ENCODE measurements at places on chromosomes 7 and 10. TPM values are rescaled to one million over a fixed set of nuclear protein-coding genes. Genes with fewer than 3 reads are reported as not detected.
A peak's percentile ranks its signal among the peaks of the same experiment; 100 is the strongest.

The PLAU gene
- 9.8 TPM for total RNA-seq

The SPDYE1 gene
- not detected for total RNA-seq

The ZNF679 gene
- not detected for total RNA-seq

The SPDYE2 gene
- total RNA-seq: not detected

The ALOX5 gene
- total RNA-seq: 5.8 TPM

The C7orf57 gene
- not detected for total RNA-seq

DNA sequence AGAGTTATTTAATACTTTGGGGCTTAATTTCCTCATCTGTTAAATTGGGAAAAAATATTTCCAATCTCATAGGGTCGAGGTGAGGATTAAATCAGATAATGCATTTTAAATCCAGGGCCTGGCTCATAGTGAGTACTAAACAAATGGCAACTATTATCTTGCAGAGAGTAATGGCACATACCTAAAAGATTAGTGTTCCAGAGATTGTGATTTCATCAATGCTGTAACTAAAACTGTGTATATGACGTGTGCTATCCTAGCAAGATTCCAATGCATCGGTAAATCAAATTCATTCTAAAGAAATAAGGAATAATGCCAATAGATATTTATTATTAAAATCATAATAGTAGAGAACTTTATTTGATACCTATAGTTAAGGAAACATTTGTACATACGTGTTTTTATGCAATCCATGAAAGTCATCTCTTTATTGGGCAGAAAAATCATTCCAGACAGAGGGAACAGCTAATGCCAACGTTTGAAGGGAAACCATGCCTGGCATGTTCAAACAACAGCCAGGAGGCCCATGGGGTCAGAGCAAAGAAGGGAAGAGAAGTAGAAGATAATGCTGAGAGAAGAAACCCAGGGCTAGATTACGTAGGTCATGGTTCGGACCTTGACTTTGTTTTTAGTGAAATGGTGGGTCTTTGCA lies 174.8 kb upstream of the AGR3 start:
- no peaks in the 10 kb centered on the region for H3K36me3 ChIP-seq
- no peak overlapping the region for H3K4me3 ChIP-seq
- peaks cover 16% of the 10 kb centered on the region for H3K4me1 ChIP-seq

DNA sequence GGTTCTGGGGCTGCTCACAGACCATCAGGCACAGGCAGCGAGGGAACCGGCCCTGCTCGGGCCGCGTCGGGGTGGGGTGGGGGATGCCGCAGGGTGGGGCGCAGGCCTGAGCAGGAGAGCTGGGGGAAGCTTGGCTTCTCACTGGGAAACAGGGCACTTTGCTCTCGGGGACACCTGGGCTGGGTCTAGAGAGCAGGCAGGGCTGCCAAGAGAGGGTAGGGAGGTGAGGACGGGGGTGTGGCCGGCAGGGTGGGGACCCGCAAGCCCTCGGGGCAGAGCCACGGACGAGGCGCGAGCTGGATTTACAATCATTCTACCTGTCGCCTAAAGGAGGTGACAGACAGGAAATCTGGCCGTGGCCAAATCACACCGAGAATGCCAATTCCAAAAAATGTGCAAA lies 11.1 kb downstream of the INTS1 start:
- H3K4me3 ChIP-seq: no peak overlapping the region
- peaks cover 73% of the 10 kb centered on the region for H3K36me3 ChIP-seq
- H3K27me3 ChIP-seq: no peaks in the 10 kb centered on the region
- H3K4me1 ChIP-seq: no peaks in the 10 kb centered on the region
- H3K27ac ChIP-seq: no peak overlapping the region
- DNase-seq: no peak

DNA sequence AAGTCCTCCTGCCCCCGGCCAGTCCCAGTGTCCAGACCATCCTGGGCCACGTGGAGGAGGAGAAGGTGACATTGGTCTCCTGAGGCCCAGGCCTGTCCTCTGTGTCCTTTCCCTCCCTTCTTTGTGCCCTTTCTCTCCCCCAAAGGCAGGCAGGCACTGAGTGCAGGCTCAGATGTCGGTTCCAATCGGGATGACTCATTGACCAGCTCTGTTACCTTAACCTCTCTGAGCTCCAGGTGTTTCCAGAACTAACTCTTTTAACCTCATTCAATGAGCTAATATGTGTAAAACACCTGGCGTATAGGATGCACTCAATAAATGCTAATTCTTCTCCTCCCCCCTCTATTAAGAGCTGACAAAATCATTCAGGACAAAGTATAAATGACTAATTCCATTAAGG lies 25.7 kb downstream of the MACROH2A2 start:
- H3K27me3 ChIP-seq: no peaks in the 10 kb centered on the region
- no peaks in the 10 kb centered on the region for H3K4me1 ChIP-seq
- no peak for DNase-seq
- no peak overlapping the region for H3K27ac ChIP-seq
- no peak overlapping the region for H3K4me3 ChIP-seq

DNA sequence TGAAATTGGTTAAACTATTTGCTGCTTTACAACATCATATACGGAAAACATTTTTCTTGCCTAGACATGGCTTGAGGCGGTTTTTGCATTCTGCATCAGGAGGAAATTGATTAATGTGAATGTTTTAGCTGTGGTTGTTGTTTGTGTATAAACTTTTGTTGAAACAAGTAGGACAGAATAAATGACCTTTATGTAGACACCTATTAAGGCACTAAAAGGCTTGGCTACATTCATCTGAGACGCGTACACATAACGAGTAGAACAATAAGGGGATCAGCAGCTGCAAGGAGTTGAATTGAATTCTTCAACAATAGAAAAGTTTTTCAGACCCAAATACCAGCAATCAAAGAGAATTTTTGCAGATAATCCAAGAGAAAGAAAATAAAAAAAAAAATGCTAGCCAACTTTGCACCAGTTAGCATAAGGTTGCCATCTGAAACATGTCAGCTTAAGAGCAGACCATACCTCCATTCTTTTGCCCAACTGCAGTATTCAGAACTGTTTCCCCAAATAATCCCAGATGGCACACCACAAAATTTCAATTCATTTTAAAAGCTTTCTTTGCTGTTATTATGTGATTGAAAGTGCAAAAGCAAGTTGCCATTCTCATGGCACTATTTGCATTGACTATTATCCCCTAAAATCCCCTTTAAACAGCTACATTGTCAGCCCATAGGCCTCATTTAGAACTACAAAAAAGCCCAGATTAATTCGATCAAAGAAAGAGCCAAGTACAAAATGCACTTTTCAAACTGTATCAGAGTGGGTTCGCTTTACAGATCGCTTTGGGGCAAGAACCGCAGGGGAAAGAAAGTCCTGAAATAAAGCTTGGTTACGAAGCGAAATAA lies 49.6 kb downstream of the GCC1 start:
- no peak overlapping the region for H3K4me3 ChIP-seq
- H3K36me3 ChIP-seq: no peaks in the 10 kb centered on the region
- peaks cover 43% of the 10 kb centered on the region for H3K27me3 ChIP-seq
- DNase-seq: no peak

DNA sequence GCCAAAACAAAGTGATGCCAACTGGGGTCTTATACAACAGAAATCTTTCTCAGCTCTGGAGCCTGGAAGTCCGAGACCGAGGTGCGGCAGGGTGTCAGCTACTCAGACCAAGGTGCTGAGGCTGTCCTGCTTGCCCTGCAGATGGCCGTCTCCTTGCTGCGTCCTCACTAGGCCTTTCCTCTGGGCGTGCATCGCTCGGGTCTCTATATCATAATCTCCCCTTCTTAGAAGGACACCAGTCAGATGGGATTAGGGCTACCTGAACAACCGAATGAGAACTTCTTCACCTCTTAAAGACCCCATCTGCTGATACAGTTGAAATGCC lies 244.7 kb downstream of the EBF3 start:
- DNase-seq: peak; percentile 3
- H3K36me3 ChIP-seq: no peaks in the 10 kb centered on the region
- H3K27me3 ChIP-seq: no peaks in the 10 kb centered on the region
- no peak overlapping the region for H3K4me3 ChIP-seq
- no peaks in the 10 kb centered on the region for H3K4me1 ChIP-seq

- no peaks in the 10 kb centered on the region for H3K36me3 ChIP-seq
- no peak for DNase-seq
- H3K27me3 ChIP-seq: no peaks in the 10 kb centered on the region
- H3K4me1 ChIP-seq: peaks cover 6% of the 10 kb centered on the region
- no peak overlapping the region for H3K4me3 ChIP-seq
- no peak overlapping the region for H3K27ac ChIP-seq
Observed at GRCh38 chr7:2500701-2501100, 18.9 kb upstream of the LFNG start.

- no peaks in the 10 kb centered on the region for H3K4me1 ChIP-seq
- peaks cover 3% of the 10 kb centered on the region for H3K27me3 ChIP-seq
- no peaks in the 10 kb centered on the region for H3K36me3 ChIP-seq
- no peak for DNase-seq
Observed at GRCh38 chr7:54986716-54987115, 32.1 kb upstream of the EGFR start.

DNA sequence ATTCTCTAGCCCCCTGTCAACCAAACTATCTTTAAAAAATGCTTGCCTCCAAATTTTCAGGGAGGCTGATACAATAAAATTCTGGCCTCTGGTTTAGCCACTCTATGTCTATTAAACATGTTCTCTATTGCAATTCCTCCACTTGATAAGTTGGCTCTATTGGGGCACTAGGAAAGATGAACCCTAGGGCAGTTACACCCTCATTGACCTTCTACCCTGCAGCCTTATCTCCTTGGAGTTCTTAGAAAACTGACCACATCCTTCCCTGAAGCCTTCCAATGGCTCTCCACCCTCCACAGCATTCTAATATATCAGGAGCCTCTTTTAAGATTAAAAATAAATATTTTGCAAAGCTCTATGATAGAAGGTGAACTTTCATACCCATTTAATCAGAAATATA lies 30.6 kb downstream of the SVOPL start:
- no peak overlapping the region for H3K27ac ChIP-seq
- no peak overlapping the region for H3K4me3 ChIP-seq
- no peaks in the 10 kb centered on the region for H3K27me3 ChIP-seq
- no peaks in the 10 kb centered on the region for H3K4me1 ChIP-seq

DNA sequence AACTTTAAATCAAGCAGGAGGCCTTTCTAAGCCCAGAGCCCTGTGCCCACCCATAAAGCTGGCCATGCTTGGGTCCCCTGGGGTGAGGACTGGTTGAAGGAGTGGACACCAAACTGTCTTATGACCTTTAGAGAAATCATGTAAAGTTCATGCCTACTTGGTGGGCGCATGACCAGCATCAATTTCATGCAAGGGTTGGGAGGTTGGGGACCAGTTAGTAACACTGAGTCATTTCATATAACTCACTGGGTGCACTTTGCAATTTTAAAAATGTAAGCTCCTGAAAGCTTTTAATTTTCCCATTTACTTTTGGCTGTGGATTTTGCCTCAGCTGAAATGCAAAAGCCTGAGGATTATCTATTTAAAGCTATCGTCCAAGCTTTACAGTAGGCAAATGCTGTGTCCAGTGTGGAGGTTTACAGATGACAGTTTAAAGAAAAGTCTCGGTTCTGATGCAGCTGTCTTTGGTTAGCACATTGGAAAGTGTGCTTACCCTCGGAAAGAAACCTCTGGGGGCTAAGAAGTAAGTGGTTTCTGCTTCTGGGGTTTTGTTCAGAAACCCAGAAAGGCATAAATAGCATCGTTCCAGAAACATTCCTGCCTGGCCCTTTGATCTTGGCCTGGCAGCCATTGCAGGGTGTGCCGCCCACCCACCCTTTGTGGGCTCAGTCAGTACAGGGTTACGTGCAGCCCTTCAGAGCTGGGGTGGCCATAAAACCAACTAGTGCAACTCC lies 48.8 kb upstream of the CHST15 start:
- H3K4me3 ChIP-seq: no peak overlapping the region
- no peaks in the 10 kb centered on the region for H3K36me3 ChIP-seq
- no peak overlapping the region for H3K27ac ChIP-seq

DNA sequence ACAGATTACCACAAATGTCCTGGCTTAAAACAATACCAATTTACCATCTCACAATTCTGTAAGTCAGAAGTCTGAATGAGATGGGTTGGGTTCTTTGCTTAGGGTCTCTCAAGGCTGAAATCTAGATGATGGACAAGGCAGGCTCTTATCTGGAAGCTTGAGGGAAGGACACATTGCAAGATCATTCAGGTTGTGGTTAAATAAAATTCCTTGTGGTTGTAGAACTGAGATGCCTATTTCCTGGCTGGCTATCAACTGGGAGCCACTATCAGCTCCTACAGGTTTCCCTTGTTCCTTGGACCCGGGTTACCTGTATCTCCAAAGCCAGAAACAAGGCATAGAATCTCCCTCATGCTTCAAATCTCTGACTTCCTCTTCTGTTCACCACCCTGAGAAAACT lies 148.4 kb downstream of the MDFIC start:
- no peaks in the 10 kb centered on the region for H3K27me3 ChIP-seq
- no peak for DNase-seq

DNA sequence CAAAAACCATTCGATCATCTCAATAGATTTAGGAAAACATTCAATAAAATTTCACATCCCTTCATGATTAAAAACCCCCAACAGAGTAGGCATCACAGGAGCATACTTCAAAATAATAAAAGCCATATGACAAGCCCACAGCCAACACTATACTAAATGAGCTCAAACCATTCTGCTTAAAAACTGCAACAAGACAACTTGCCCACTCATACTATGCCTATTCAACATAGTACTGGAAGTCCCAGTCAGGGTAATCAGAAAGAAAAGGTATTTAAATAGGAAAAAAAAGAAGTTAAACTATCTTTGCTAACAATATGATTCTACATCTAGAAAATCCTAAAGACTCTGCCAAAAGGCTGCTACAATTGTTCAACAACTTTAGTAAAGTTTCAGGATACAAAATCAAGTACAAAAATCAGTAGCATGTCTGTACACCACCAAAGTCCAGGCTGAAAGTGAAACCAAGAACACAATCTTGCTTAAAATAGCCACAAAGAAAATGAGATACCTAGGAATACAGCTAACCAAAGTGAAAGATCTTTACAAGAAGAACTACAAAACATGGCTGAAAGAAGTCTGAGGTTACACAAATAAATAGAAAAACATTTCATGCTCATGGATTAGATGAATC lies 882.6 kb downstream of the GRM8 start:
- no peak overlapping the region for H3K27ac ChIP-seq
- no peaks in the 10 kb centered on the region for H3K4me1 ChIP-seq
- no peaks in the 10 kb centered on the region for H3K36me3 ChIP-seq
- DNase-seq: no peak
- H3K4me3 ChIP-seq: no peak overlapping the region

GRCh38 chr7:123075838-123076467 lies 80.5 kb upstream of the TAS2R16 start:
- H3K36me3 ChIP-seq: no peaks in the 10 kb centered on the region
- no peak overlapping the region for H3K4me3 ChIP-seq
- no peaks in the 10 kb centered on the region for H3K4me1 ChIP-seq
- DNase-seq: no peak

Measured in heart left ventricle (tissue), 16 donors.